ENCODE measurements at places on chromosomes 11 and 22. TPM values are rescaled to one million over a fixed set of nuclear protein-coding genes. Genes with fewer than 3 reads are reported as not detected.

The UBQLN3 gene
- total RNA-seq = not detected

DNA sequence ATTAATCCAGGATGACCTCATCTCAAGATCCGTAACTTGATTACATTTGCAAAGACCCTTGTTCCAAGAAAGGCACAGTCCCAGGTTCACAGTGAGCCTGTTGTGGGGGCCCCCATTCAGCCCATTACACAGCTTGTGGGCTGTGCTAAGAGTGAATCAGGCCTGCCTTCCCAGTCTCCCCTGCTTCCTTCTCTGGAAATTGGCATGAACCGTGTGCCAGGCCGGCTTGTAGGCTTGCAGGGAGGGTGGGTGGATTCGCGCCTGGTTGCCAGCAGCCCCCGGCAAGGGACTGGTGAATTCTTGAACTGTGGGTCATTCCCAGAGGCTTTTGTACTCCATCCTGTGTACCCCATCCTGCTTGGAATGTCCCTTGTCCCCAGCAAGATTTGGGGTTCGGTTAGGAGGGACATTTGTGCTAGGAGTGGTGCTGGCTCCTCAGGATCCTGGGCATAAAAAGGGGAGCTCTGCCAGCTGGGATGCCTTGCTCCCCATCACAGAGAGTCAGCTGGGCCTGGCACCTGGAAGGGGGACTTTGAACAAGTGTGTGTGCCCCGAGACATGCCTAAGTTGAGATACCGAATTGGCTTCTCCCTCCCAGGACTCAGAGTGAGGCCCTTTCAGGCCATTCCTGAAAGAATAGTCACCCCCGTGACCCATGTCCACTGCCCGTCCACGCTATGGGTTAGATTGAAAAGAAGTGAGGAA lies 818.2 kb downstream of the BRD1 start:
- peak; percentile 4 for DNase-seq

DNA sequence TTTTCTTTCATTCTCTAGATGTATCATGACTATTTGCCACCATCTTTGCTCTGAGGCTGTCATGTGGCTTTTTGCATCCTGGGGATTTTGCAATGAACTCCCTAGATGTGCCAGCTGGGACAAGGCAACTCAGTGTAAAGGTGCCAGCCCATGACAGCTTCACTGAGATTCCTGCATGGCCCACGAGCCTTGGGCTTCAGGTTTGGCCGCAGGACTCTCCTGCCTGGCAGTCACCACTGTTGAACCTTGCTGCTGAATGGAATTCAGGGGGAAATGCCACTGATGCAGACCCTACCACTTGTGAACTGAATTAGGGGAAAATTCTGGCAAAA lies 385.2 kb downstream of the SOX6 start:
- no peak for DNase-seq

- DNase-seq = peak; percentile 59
Observed at GRCh38 chr11:70176940-70177689, 26.0 kb upstream of the FADD start.

GRCh38 chr11:705646-706438 lies at the start of gene EPS8L2:
EPS8L2 (plus strand) TSS chr11:706231; CDS start chr11:709408, 3,177 bp downstream.
- DNase-seq = no peak

The CCDC88B gene
- total RNA-seq = 127 TPM

The NOX4 gene
- not detected for total RNA-seq

DNA sequence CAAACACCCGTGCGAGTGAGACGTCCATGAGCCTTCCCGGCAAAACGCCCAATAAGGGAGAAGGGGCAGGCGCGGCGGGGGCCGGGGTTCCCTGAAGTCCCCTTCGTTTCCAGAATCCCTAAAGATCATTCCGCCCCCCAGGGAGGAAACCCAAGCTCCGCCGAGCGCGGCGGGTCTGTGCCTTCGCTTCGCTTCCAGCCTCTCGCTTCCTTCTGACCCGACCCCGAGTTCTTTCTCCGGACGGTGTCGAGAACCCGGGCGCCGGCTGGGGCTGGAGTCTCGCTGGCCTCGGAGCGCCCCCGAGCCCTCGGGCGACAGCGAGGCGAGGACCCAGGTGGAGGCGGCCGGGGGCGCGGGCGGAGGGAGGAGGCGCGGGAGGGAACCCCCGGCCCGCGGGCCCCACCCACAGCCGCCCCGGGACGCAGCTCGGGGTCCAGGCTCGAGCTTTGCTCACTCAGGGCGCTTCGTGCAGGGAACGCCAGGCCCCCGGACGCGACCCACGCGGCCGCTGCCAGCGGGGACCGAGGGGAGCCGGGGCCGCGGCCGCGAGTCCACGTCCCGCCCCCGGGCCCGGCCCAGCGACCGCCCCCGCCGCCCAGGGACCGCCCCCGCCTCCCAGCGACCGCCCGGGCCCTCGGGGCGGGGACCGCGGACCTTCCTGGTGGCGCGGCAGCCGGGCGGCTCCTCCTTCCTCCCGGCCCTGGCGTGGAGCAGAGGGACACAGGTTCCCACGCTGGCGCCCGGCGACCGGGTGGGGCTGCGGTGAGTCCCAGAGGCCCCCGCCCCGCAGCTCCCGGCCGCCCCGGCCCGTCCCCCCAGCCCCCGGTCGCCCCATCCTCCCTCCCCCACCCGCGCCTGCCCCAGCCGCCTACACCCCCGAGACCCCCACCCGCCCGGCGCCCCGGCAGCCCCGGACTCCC lies at the start of gene PGGHG:
Gene PGGHG (plus strand): TSS at position 649 of the 920 bp plus-strand sequence. CDS start 691 bp downstream, outside the sequence.
- peak; percentile 80 for DNase-seq

The HEPHL1 gene
- not detected for total RNA-seq

- DNase-seq = no peak
Observed at GRCh38 chr22:36507518-36508010, 724 bp upstream of the FOXRED2 start.

The NUP160 gene
- 67.8 TPM for total RNA-seq

DNA sequence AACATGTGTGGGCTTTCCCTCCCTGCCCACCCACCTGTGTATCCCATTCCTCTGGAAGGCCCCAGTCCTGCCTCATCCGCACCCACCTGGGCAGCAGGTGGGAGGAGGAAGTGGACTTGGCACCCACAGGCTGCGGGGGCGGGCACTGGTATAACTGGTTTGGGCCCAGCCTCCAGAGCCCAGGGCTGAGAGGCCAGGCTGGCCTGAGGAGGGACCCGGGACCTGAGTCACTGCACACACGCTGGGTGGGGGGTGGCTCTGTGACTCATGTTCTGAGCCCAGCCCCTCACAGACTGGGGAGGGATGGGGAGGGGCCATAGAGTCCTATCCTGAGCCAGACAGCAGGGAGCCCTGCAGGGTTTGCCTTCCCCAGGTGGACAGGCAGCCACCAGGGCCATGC lies 16.7 kb downstream of the PHLDA2 start:
- no peak for DNase-seq

The TTC38 gene
- 20.0 TPM for total RNA-seq

DNA sequence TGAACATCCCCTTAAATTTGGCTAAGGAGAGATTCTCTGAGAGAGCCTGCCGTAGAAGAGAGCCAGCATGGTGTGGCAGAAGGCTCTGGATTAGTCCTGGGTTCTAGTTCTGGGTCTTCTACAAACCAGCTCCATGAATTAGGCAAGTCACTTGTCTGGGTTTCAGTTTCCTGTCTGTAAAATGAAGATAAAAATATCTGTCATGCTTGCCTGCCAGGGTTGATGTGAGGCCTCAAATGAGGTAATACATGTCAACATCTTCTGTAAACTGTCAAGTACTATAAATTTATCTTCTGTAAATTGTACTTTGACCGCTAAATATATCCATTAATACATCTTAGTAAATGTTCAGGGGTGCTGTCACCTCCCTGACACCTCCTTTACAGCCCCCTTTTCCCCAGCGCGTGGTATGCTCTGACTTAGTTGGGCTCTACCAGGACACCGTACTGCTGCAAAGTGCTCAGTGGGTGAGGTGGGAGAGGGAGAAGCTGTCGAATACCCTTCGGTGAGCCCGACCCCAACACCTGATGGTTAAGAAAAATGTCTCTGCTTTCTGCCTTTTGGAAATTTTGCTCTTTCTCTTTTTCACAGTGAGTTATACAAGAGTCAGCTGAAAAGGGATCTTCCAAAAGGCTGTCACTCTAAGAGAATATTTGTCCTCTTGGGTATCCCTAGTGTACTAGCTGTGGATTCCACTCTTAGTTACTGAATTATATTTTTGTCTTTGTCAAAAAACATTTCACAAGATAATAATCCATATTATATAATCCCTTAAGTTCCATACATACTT lies 15.0 kb downstream of the RBX1 start:
- DNase-seq = no peak

DNA sequence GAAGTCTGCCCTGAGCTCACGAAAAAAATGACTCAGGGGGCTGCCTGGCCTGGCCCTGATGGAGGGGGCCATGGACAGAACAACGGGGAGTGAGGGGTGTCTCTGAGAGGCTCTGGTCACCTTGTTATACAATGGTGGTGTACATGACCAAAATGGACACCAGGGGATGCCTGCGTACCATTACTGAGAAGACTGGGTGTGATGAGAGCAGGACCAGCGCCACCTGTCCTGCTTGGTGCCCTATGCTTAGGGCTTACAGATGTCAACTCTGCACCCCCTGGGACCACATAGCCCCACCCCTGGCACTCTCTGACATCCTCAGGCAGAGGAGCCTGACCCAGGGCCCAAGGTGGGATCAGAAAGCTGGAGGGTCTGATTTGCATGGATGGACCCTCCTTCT lies 104.8 kb downstream of the ZNF280B start:
- peak; percentile 11 for DNase-seq

The BEST1 gene
- not detected for total RNA-seq

GRCh38 chr11:5815534-5815933 lies 6.8 kb downstream of the OR52N2 start:
- no peak for DNase-seq

The HEPN1 gene
- total RNA-seq = not detected

- DNase-seq = no peak
Observed at GRCh38 chr22:37289156-37289735, 6.9 kb downstream of the CYTH4 start.

- peak; percentile 34 for DNase-seq
Observed at GRCh38 chr11:68956142-68956541, 24.6 kb downstream of the MRGPRD start.

DNA sequence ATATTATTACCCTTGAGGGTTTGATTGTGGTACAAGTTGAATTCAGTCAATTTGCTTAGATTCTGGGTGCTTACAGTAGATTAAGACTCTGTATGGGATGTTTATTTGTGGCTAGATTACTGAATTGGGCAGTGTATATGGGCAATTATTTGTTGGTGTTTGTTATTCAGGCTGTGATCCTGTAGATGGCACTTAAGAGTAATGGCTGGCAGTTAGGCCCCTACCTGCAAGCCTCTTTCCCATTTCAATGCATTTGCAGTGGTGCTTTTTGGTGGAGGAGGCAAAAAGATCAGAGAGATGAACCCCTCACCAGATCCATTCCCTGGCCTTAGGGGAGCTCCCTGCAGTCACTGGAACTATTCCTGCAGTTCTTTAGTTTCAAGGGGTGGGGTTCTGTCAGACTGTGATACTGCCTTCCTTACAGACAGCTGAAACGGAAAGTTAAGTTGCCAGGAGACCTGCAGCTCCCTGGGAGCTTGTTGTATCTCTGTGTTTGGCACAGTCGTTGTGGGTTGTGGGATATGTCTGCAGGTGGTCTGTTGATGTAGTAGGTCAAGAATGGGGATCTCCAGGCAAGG lies 199.5 kb downstream of the AASDHPPT start:
- DNase-seq = no peak

All from activated CD8-positive, alpha-beta T cell treated with anti-CD3 and anti-CD28 coated beads, Interleukin-2, amount 10 ng/mL, durations not matched to agents 7 days and 5 days (primary cell).